Dermis lymphatic vessel endothelial cell (primary cell): ENCODE measurements at places on chromosomes 2 and 18. TPM values are rescaled to one million over a fixed set of nuclear protein-coding genes. Genes with fewer than 3 reads are reported as not detected.

The RAB27B gene
- total RNA-seq, result under 0.01 and 0.11 TPM in 2 replicates

The LYG1 gene
- total RNA-seq, result 0.22 and 0.34 TPM in 2 replicates

The TMEM247 gene
- total RNA-seq, result not detected in 2 replicates

The CRYBA2 gene
- total RNA-seq, result not detected in 2 replicates

The ANKRD62 gene
- total RNA-seq, result under 0.01 TPM in 1 of 2 replicates, not detected in the other

The HJURP gene
- total RNA-seq, result 2.1 and 2.3 TPM in 2 replicates

The IL1B gene
- total RNA-seq, result not detected in 2 replicates

The KLHL30 gene
- total RNA-seq, result under 0.01 TPM in 1 of 2 replicates, not detected in the other

The UGP2 gene
- total RNA-seq, result 89.0 and 129 TPM in 2 replicates

The TMEM87B gene
- 22.1 and 31.0 TPM in 2 replicates for total RNA-seq

The POTEC gene
- not detected in 2 replicates for total RNA-seq

The IL1RN gene
- total RNA-seq, result not detected in 2 replicates

The TDRD15 gene
- total RNA-seq, result not detected in 2 replicates

The FSIP2 gene
- under 0.01 TPM in 2 replicates for total RNA-seq

The PRSS56 gene
- not detected in 2 replicates for total RNA-seq

The LONRF2 gene
- total RNA-seq, result under 0.01 TPM in 2 replicates

The RAB17 gene
- total RNA-seq, result 11.9 and 17.8 TPM in 2 replicates

The PCARE gene
- total RNA-seq, result not detected in 2 replicates

The VWA3B gene
- total RNA-seq, result not detected in 2 replicates

The CSRNP3 gene
- 0.76 and 0.95 TPM in 2 replicates for total RNA-seq

The TBC1D8 gene
- total RNA-seq, result 89.3 and 99.4 TPM in 2 replicates

The BOLL gene
- not detected in 2 replicates for total RNA-seq

The CRYGC gene
- not detected in 2 replicates for total RNA-seq

The FEV gene
- total RNA-seq, result not detected in 2 replicates
